Caco-2 (cell line): ENCODE measurements at places on chromosomes 7 and 10. TPM values are rescaled to one million over a fixed set of nuclear protein-coding genes. Genes with fewer than 3 reads are reported as not detected.

DNA sequence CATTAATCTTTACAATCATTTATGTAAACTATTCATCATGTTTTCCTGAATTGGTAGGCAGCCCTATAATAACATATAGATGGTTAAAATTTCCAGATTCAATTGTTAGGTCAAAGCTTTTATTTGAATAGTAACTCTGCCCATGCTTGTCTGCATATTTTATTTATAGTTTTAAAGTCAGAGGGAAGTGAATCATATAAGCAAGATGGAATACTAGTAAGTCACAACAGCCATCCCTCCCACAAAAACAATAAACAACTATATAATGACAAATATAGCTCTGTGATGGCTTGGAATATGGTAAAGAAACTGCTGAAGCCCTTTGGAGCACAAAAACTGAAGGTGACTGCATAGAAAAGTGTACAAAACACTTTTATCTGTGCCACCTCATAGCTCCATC, 156.3 kb upstream of the TMEM106B start:
- no peak overlapping the region for H3K4me3 ChIP-seq
- no peak overlapping the region for H3K27ac ChIP-seq
- H3K27me3 ChIP-seq = no peaks in the 10 kb centered on the region
- DNase-seq = no peak

GRCh38 chr7:87146740-87147386, 5.4 kb upstream of the DMTF1 start:
- no peaks in the 10 kb centered on the region for H3K36me3 ChIP-seq
- H3K4me1 ChIP-seq = no peaks in the 10 kb centered on the region
- H3K27me3 ChIP-seq = no peaks in the 10 kb centered on the region

DNA sequence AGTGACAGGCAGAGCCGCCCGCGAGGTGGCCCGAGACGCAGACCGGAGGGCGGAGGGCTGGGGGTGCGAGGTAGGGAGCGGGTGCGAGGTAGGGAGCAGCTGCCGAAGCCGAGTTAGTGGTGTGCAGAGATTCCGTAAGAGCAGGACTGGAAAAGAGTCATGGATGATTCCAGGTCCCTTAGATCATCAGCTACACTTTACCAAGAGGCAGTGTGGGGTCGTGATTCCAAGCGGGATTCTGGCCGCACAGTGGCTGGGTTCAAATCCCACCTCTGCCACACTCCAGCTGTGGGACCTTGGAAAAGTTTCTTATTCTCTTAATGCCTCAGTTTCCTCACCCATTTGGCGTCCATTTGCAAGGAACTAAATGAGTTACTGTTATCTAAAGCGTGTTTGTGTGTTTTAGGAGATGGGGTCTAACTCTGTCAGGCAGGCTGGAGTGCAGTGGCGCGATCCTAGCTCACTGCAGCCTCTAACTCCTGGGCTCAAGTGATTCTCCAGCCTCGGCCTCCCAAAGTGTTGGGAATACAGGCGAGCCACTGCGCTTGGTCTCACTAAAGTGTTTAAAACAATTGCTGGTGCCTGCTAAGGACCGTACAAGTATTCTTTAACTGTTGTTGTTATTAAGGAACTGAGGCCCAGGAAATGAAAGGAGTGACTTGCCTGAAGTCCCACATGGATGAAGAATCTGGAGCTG, 1.1 kb downstream of the NDUFB2 start:
- H3K27ac ChIP-seq = peak overlapping the region; percentile 94
- H3K27me3 ChIP-seq = no peaks in the 10 kb centered on the region
- no peak for DNase-seq
- peak overlapping the region; percentile 87 for H3K4me3 ChIP-seq

GRCh38 chr7:117785431-117785830, 87.8 kb downstream of the CTTNBP2 start:
- H3K27me3 ChIP-seq = no peaks in the 10 kb centered on the region
- H3K36me3 ChIP-seq = no peaks in the 10 kb centered on the region
- H3K4me1 ChIP-seq = no peaks in the 10 kb centered on the region
- H3K4me3 ChIP-seq = no peak overlapping the region
- H3K27ac ChIP-seq = no peak overlapping the region
- DNase-seq = no peak

GRCh38 chr7:28358423-28358868, 53.9 kb upstream of the CREB5 start:
- DNase-seq = no peak
- no peak overlapping the region for H3K4me3 ChIP-seq
- no peaks in the 10 kb centered on the region for H3K4me1 ChIP-seq
- no peaks in the 10 kb centered on the region; the same call in 1 of the 2 replicates for H3K27me3 ChIP-seq
- H3K27ac ChIP-seq = no peak overlapping the region

- no peak for DNase-seq
- H3K36me3 ChIP-seq = no peaks in the 10 kb centered on the region
- H3K27ac ChIP-seq = no peak overlapping the region
- peaks cover 14% of the 10 kb centered on the region; the same call in 1 of the 2 replicates for H3K4me1 ChIP-seq
Observed at GRCh38 chr10:112880633-112881530, 69.2 kb upstream of the TCF7L2 start.

DNA sequence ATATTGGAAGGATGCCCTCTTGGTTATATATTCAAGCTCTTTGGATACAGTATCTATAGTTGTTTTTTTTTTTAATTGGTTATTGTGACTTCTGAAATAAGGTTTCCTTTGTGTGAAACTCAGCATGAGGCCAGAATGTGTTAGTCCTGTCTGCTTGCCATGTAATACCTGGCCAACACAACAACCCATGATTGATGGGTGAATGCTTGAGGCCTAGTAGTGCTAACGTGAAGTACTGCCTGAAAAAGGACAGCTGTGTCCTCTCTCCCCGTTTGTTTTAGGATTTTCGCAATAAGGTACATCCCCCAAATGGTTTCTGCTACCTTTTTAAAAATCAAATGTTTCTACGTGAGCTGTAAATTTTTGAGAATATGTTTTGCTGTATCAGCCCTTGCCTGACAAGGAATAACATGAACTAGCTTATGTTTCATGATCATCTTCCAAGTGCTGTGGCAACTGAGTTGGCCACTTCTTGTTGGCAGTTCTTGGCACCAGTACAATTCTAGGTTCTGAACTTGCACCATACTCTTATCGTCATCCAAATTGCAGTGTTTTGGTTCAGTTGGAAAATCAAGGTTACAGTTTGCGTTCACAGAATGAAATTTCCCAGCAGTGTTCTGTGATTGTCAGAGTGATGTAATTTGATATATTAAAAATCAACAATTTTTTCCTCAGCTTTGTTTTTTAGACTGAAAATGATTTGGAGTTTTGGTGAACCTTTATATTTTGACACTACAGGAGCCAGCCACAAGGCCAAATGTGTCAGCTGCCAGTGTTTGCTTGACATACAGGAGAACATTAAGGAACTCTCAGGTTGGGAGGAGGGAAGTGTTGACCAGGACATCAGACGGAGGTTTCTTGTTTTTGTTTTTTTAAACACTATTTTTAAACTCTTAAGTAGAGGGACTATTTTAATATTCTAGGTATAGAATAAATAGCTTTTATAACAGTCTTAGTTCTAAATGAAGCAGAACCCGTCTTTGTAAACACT, 13.5 kb upstream of the ASCC1 start:
- H3K36me3 ChIP-seq = peaks cover 5% of the 10 kb centered on the region
- H3K4me1 ChIP-seq = no peaks in the 10 kb centered on the region
- H3K4me3 ChIP-seq = no peak overlapping the region
- no peak for DNase-seq

GRCh38 chr10:12181065-12181775, 14.5 kb downstream of the NUDT5 start:
- H3K4me1 ChIP-seq = no peaks in the 10 kb centered on the region
- H3K27me3 ChIP-seq = no peaks in the 10 kb centered on the region
- no peak overlapping the region for H3K4me3 ChIP-seq
- DNase-seq = no peak
- peaks cover 2% of the 10 kb centered on the region for H3K36me3 ChIP-seq

GRCh38 chr10:86300931-86301830, 65.4 kb downstream of the GRID1 start:
- H3K4me3 ChIP-seq = no peak overlapping the region
- no peak overlapping the region for H3K27ac ChIP-seq
- no peaks in the 10 kb centered on the region for H3K36me3 ChIP-seq

GRCh38 chr7:105376908-105377533, 11.7 kb downstream of the SRPK2 start:
- DNase-seq = no peak
- no peak overlapping the region for H3K4me3 ChIP-seq
- H3K36me3 ChIP-seq = no peaks in the 10 kb centered on the region
- peaks cover 4% of the 10 kb centered on the region; the same call in 1 of the 2 replicates for H3K4me1 ChIP-seq

GRCh38 chr7:103731169-103731568, 258.3 kb downstream of the RELN start:
- no peaks in the 10 kb centered on the region for H3K36me3 ChIP-seq
- H3K4me1 ChIP-seq = no peaks in the 10 kb centered on the region
- H3K27ac ChIP-seq = no peak overlapping the region
- no peak overlapping the region for H3K4me3 ChIP-seq
- H3K27me3 ChIP-seq = no peaks in the 10 kb centered on the region
- DNase-seq = no peak

DNA sequence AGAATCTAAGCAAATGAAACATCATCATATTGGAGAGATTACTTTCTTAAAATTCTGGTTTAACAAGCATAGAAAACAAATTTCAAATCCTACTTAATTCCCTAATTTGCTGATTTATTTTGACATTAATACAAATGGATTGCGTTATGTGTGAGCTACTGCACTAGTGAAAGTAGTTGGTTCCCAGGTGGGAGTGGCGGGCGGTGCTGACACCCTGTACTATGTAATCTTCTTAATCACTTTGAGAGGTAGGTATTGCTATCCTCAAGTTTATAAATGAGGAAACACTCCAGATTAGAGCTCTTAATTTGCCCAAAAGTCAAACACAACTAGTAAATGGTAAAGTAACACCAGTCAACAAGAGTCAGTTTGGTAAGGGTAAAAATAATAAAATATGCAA, 131.1 kb downstream of the ELAPOR2 start:
- no peak overlapping the region for H3K27ac ChIP-seq
- no peaks in the 10 kb centered on the region for H3K27me3 ChIP-seq
- H3K4me1 ChIP-seq = no peaks in the 10 kb centered on the region
- H3K4me3 ChIP-seq = no peak overlapping the region
- no peaks in the 10 kb centered on the region for H3K36me3 ChIP-seq

- H3K4me1 ChIP-seq = peaks cover 9% of the 10 kb centered on the region; the same call in 1 of the 2 replicates
- no peaks in the 10 kb centered on the region for H3K27me3 ChIP-seq
- H3K4me3 ChIP-seq = no peak overlapping the region
- no peak overlapping the region for H3K27ac ChIP-seq
- no peak for DNase-seq
- no peaks in the 10 kb centered on the region for H3K36me3 ChIP-seq
Observed at GRCh38 chr10:61454541-61454940, 1.4 kb upstream of the TMEM26 start.

DNA sequence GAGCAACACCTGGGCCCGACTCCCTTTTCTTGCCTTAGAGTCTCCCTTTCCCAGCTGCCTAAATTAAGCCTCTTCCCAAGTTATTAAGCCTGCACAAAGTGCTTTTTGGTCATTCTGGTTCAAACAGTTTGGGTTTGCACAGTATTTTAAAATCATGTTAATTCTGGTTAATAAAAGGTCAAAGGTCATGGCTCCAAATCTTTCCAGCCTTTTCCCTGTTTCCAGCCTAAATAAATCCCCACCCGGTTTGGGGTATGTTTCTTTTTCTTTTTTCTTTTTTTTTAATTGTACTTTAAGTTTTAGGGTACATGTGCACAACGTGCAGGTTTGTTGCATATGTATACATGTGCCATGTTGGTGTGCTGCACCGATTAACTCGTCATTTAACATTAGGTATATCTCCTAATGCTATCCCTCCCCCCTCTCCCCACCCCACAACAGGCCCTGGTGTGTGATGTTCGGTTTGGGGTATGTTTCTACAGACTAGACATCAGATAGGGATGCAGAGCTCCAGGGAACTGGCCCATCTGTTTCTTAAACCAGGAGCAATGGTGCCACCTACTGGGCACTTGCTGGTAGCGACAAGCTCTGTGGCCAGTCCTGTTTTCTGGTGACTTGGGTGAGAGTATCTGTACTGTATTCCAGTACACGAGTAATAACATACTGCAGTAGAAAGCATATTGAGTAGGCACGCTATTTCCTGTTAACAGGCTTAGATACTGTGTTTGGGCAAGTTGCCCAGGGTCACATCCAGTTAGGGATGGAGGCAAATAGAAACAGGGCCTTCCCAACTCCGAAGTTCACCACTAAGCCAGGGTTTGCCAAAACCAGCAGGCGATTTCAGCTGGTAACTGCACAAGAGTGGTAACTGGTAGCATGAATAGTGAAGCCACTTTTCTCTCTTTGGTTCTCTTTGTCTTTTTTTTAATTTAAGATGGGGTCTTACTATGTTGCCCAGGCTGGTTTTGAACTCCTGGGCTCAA, 60.6 kb upstream of the TRIM8 start:
- DNase-seq = peak; percentile 83
- H3K27me3 ChIP-seq = no peaks in the 10 kb centered on the region
- no peak overlapping the region for H3K4me3 ChIP-seq
- H3K36me3 ChIP-seq = no peaks in the 10 kb centered on the region

DNA sequence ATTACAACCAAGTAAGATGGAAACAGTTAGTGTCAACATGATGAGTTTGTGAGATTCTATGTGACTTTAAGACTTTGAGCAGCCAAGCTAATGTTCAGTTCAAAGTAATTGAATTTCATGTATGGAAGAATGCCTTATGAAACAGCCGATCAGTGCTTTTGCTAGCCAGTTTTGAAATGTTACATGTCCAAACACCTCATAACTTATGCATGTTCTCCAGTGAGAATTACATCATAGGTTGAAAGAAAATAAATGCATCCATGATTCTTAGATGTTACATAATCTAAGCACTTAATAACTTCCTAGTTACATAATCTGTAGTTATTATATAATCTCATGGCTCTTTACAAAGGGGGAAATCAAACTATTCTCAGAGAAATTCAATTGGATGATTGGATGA, 211.3 kb downstream of the BICC1 start:
- no peaks in the 10 kb centered on the region for H3K27me3 ChIP-seq
- no peak overlapping the region for H3K27ac ChIP-seq
- no peaks in the 10 kb centered on the region for H3K36me3 ChIP-seq
- peaks cover 15% of the 10 kb centered on the region for H3K4me1 ChIP-seq
- no peak for DNase-seq
- H3K4me3 ChIP-seq = no peak overlapping the region

- peak; percentile 69 for DNase-seq
- H3K4me1 ChIP-seq = peaks cover 42% of the 10 kb centered on the region
- H3K36me3 ChIP-seq = no peaks in the 10 kb centered on the region
- H3K27ac ChIP-seq = peak overlapping the region; percentile 77
- H3K4me3 ChIP-seq = no peak overlapping the region
Observed at GRCh38 chr10:108597657-108598319, 1325.5 kb downstream of the XPNPEP1 start.

Gene NKX1-2
- 2.0 and 2.8 TPM in 2 replicates for total RNA-seq

Gene GNGT1
- 0.54 and 0.97 TPM in 2 replicates for total RNA-seq

Gene SPDYE8
- not detected in 2 replicates for total RNA-seq

Gene CNTNAP2
- 42.5 and 45.0 TPM in 2 replicates for total RNA-seq

Gene OR2A1
- not detected in 2 replicates for total RNA-seq

Gene CCDC7
- total RNA-seq = 0.72 and 1.2 TPM in 2 replicates
